Left forelimb (tissue), 1 donor: ENCODE measurements at places on chromosomes 16 and 17.

GRCh38 chr16:49699841-49700175, 156.1 kb downstream of the ZNF423 start:
- no peak for DNase-seq

DNA sequence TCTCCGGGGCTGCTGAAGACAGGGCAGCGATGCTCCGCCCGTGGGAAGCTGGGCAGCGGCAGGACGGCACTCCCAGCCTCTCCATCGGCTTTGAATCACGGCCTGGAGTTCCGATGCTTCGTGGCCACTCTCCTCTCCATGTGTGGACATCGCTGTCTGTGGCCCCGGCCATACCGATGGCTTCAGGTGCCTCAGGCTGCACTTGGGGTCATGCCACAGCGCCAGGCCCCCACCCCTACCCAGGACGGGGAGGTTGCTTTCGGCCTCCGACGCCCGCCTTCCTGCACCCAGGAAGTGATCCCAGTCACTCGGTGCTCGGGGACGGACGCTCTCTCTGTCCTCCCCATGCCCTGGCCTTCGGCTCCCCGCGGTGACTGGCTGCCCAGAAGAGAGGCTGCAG, 180.7 kb downstream of the BANP start:
- DNase-seq: no peak

- no peak for DNase-seq
Measured at GRCh38 chr17:9566067-9566466, 9.6 kb downstream of the STX8 start.

- no peak for DNase-seq
Measured at GRCh38 chr17:73071066-73071999, 21.2 kb downstream of the SLC39A11 start.

GRCh38 chr17:75003070-75003956, 9.2 kb upstream of the MRPL58 start:
- DNase-seq: no peak

GRCh38 chr16:72878301-72879269, 169.3 kb downstream of the ZFHX3 start:
- no peak for DNase-seq

GRCh38 chr17:8803531-8804420, 4.6 kb upstream of the MFSD6L start:
- DNase-seq: no peak

GRCh38 chr17:21077281-21077680, 34.5 kb upstream of the USP22 start:
- no peak for DNase-seq

DNA sequence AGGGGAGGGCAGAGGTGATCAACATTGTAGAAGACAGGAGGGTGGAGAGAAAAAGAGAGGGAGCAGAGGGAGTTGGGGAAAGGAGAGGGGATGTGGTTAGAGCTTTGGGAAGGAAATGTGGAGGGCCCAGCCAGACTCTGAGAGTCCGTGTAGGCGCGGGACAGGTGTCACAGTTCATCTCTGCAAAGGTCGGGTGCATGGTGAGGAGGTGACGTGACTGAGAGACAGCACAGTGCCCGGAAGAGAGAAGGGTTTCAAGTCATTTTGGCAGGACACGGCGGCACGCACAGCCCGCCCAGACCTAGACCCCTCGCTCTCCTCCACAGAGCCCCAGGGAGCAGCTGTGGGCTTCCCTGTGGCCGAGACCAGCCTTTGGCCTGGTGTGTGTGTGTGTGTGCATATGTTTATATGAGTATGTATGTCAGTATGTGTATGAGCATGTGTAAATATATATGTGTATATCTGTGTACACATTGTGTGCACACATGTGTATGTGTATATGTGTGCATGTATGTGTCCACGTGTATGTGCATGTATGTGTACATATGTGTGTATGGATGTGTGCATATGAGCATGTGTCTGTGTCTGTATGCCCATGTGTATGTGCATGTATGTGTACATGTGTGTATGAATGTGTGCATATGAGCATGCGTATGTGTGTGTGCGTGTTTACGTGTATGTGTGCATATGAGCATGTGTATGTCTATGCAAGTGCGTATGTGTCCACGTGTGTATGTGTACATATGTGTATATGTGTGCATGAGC, 104.6 kb downstream of the SEC14L1 start:
- no peak for DNase-seq

DNA sequence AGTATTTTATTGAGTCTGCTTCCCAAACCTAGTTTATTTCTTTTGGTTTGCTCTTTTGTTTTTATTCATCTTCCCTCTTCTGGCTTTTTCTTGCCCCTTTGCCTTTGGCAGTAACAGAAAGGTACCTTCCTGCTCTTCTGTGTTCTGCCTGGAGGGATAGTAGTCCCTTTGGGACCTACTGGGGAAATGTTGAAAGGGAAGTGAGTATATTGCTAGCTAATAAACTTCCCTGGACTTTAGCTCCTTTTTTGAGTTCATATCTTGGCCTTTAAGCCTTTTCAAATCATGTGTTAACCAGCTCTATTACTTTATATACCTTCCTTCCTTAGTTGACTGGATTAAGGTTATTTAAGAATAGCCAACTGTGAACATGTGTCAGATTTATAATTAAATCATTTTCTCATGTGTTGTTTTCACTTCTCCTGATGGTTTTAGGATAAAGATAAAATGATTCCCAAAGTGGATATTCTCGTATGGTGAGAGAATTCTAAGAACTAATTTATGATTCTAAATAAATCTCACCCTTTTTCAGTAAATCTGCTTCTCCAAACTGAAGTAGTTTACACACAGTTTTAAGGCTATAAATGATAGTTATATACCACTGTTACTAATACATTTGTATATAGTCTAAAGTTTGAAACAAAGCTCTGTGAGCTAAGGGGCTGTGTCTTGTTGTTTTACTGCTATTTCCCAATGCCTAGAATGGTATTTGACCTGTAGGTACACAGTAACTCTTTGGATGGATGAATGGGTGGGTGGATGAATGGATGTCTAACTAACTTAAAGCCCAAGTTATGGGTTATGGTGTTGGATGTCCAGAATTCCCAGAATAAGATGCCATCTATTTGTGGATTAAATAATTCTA, 45.7 kb downstream of the OMG start:
- no peak for DNase-seq

- peak; percentile 46 for DNase-seq
Measured at GRCh38 chr17:58318065-58318481, 10.5 kb downstream of the TSPOAP1 start.

DNA sequence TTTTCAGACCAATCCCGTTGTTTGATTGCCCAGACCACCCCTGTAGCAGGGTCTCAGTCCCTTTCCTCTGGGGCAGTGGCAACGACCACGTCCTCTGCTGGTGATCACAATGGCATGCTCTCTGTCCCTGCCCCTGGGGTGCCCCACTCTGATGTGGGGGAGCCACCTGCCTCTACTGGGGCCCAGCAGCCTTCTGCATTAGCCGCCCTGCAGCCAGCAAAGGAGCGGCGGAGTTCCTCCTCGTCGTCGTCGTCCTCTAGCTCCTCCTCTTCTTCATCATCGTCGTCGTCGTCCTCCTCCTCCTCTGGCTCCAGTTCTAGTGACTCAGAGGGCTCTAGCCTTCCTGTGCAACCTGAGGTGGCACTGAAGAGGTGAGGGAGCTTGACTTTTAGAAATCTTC, 9.2 kb downstream of the ELOB start:
- no peak for DNase-seq

DNA sequence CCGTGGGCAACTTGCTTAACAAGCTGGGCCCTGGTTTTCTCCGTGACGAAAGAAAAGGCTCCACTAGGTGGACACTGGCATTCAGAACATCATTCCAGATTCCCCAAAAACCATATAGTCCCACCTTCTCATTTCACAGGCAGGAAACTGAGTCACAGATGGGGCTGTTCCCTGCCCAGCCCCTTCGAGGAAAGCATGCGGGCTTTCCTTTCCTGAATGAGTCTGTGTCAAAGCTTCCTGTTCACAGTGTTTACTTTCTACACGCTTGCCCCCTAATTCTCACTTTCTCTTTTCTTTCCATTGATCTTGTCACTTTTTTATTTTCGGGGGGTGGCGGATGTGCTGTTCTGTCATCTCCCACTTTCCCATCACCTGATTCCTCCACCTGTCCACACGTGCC, 10.3 kb upstream of the LGALS9 start:
- DNase-seq: no peak

- no peak for DNase-seq
Measured at GRCh38 chr17:7026471-7027115, 3.7 kb downstream of the BCL6B start.

DNA sequence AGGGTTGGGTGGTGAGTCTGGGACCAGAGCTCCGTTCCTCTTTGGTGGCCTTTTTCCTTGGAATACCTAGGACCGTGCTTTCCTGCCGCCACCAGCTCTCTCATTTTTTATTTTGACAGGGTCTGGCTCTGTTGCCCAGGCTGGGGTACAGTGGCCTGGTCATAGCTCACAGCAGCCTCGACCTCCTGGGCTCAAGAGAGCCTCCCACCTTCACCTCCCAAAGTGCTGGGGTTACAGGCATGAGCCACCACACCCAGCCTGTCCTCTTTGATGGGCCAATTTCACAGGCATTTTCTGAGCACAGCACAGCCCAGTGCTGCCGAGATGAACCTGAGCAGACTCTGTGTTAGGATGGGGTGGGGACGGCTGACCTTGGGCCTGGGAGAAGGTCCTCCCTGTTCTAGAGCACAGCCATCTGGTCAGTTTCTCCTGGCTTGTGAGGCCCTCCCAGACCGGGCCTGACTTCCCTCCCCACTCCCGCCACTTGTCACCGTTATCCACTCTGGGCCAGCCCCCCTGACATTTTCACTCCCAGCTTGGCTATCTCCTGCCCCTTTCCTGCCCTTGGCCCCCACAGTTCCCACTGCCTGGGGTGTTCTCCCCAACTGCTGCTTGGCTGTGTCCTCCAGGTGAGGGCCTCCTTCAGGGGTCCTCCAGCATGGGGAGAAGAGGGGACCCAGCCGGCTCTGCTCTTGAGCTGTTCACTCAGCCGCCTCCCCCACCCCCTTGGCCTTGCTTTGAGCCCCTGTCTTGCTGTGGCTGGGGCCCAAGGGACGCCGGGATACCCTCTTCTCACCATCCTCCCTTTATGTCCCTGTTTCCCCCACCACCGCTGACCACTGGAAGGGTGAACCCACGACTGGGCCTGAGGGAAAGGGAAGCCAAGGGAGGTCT, 5.0 kb downstream of the ADCY7 start:
- DNase-seq: no peak

GRCh38 chr17:82876602-82877379, 37.0 kb upstream of the ZNF750 start:
- DNase-seq: no peak

DNA sequence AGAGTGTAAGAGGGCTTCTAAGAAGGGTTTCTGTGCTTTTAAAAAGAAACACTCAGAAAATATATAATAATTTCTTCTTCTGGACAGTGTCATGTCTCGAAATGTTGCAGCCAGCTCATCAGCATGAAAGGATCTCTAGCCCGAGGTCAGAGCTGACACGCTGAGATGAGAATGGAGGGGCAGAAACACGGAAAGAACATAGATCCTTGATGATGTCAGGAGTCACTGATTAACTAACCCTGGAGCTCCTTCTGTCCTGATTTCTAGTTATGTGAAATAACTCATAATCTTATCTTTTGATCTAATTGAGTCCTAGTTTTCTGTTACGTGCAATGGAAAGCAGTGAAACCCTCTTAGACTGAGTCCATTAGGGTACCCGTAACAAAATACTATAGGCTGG, 10.3 kb upstream of the TOX3 start:
- DNase-seq: no peak

DNA sequence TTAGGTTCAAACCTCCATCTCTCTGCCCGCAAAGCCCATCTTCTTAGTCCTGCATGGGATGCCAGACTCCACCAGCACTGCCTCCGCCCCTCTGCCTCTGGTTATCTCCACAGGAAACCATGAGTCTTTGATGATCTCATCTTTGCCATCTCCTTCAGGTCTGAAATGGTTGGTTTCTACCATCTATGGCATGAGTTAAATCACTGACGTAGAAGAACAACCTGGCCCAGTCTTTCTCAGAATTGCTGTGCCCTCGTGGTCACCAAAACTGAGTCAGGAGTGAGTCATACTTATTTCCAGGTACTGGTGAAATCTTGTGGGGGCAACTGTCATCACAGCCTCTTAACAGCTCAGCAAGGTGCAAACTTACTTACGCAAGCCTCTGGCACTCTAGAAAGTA, 468.7 kb upstream of the C16orf82 start:
- DNase-seq: no peak

DNA sequence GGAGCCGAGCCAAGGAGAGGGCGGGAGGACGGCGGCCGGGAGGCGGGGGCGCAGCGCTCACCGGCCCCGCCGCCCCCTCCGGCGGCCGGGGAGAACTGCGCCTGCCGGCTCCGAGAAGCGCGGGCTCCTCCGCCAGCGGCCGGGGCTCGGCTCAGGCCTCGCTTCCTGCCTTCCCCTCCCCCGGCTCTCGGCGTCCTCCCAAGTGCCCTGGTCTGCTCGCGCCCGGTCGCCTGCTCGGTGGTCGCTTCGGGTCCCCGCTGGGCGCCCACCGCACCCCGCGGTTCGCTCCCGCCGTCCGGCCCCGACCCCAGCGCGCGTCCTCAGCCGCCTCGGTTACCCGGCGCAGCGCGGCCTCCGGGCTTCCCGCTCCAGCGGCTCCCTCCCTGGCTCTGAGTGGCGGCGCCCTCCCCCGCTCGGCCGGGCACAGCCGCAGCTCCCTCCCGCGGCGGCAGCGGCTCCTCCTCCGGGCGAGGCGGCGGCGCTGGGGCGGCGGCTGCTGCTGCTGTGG, 313 bp downstream of the UBTF start:
- DNase-seq: peak; percentile 78

DNA sequence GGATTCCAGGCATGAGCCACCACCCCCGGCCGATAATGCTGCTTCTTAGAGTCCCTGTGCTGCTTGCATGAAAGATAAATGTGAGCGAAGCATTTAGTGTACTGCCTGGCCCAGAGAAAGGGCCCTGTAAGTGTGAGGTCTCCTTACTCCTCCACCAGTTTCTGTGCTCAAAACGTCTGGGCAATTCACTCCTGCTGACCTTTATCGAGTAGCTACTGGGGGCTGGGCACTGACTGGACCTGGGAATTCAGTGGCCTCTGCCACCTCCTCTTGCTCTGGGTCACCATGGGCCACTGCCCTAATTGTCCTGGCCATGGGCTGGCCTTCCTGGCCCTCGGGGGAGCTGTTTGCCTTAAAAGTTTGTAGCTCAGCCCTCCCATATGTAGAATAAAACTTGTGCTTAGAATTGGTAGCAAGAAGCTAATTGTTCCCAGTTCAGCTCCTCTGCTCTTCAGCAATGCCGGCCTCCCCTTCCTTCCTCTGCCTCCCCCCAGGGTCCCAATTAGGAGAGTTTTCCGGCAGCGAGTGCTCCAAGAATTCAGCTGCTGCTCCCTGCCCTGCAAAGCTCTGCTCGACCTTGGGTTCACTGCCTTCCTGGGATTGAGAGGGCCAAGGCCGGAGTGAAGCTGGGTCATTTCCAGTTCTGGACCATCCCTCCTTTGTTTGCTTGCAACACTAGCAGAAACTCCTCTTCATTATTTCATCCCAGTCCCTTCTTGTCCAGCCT, 98.9 kb upstream of the CDC42EP4 start:
- DNase-seq: peak; percentile 55

- no peak for DNase-seq
Measured at GRCh38 chr17:65656390-65657250, 95.2 kb upstream of the AXIN2 start.

- DNase-seq: no peak
Measured at GRCh38 chr16:2297506-2297860, 29.6 kb upstream of the RNPS1 start.

GRCh38 chr16:2842340-2843000, 12.4 kb downstream of the ZG16B start:
- no peak for DNase-seq
